ENCODE measurements at places on chromosomes 5 and 9. TPM values are rescaled to one million over a fixed set of nuclear protein-coding genes. Genes with fewer than 3 reads are reported as not detected.
A peak's percentile ranks its signal among the peaks of the same experiment; 100 is the strongest.

Gene PDLIM7
- polyA plus RNA-seq, result 174 TPM

Gene MCC
- 18.1 TPM for polyA plus RNA-seq

Gene FABP6
- not detected for polyA plus RNA-seq

Gene EIF4E1B
- polyA plus RNA-seq, result not detected

Gene ISCA1
- 34.2 TPM for polyA plus RNA-seq

Gene SLIT3
- not detected for polyA plus RNA-seq

Gene RELL2
- not detected for polyA plus RNA-seq

Gene FGD3
- 3.9 TPM for polyA plus RNA-seq

GRCh38 chr5:82365744-82366228, 87.6 kb upstream of the RPS23 start:
- no peak for DNase-seq

- DNase-seq, result no peak
Observed at GRCh38 chr9:33158843-33159776, 8.0 kb downstream of the B4GALT1 start.

DNA sequence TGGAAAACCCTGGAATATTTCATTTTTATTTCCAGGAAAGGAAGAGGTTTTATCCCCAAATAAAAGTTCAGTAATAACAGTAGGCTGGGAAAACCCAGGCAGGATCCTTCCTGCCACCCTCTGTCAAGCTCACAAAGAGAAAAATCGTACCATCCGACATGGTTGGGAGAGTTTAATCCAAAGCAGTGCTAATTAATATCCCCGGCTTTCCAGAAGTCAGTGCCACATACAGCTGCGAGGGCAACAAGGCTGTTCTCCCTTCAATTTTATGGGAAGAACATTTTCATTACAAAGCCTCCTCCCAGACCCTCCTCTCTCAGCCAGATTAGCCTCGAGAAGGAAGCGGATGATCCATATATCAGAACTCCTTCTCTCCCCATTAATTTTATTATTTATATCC, 95.5 kb downstream of the PAX5 start:
- no peak for DNase-seq

DNA sequence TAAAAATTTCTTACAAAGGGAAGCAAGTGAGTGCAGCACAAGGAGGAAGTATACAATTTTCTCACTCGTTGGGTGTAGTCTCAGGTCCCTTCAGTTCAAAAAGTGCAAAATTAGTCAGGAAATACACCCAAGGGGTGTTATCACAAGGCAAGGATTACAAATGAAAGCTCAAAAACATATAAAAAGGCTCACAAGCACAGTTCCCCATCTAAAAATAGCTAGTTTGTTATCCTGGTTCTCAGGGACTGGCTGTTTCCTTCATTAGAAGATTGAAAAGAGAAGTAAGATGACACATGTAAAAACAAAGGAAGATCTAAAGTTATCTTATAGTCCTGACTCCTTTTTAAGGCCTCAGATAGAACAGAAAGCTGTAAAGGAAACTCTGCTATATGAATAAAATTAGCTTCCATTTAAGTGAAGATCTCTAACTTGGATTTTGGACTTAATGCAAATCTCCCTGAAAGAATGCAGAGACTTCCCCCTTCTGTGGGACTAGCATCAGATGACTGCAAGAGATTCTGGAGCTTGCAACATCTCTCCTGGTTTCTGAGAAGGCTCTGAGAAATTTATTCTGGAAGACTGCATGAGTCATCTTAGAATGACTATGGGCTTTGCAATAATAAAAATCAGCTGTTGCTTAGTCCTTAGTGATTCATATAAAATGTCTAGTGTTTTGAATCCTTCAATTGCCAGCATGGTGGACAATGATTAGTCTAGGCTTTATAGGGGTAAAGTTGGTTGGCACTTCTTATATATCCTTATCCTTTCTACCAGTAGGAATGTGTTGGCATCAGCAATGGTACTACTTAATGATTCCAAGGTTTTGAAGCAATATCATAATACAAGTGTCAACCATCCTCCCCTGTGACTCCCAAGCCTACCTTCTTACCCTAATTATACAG, 25.4 kb downstream of the DAB2 start:
- no peak for DNase-seq

GRCh38 chr5:176590035-176590717, 19.8 kb downstream of the GPRIN1 start:
- DNase-seq, result no peak

DNA sequence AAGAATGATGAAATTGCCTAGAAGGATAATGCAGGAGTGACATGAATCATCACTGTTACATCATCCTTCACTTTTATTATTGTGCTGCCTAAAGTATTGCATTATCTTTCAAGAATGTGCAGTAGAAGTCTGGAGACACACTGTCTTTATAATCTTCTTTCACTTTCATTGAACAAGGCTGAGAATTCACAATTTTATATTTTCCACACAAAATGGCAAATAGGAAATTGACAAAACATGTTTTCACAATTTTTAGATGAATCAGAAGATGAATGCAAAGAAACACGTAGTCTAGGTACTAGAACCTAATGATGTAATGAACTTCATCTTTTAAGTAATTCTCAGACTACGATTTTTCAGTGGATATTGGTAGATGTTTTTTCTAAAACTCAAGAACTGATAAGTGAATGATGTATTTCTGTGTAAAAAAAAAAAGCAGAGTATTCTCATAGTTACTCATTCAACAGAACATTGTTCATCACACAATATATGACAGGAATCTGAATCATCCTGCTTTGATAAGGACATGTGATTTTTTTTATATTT, 131.5 kb upstream of the GRHPR start:
- DNase-seq, result no peak

DNA sequence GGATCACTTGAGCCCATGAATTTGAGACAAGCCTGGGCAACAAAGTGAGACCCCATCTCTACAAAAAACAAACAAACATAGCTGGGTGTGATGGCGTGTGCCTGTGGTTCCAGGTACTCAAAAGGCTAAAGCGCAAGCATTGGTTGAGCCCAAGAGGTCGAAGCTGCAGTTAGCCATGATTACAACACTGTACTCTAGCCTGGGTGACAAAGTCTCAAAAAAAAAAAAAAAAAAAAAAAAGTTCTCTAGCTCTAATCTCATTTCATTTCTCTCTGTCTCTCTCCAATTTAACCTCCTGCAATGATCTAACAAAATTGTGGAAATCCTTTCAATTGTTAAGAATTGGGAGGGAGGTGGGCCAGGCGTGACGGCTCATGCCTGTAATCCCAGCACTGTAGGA, 33.3 kb downstream of the LPAR1 start:
- no peak for DNase-seq

GRCh38 chr5:90161414-90161813, 248.1 kb downstream of the CETN3 start:
- DNase-seq, result no peak

DNA sequence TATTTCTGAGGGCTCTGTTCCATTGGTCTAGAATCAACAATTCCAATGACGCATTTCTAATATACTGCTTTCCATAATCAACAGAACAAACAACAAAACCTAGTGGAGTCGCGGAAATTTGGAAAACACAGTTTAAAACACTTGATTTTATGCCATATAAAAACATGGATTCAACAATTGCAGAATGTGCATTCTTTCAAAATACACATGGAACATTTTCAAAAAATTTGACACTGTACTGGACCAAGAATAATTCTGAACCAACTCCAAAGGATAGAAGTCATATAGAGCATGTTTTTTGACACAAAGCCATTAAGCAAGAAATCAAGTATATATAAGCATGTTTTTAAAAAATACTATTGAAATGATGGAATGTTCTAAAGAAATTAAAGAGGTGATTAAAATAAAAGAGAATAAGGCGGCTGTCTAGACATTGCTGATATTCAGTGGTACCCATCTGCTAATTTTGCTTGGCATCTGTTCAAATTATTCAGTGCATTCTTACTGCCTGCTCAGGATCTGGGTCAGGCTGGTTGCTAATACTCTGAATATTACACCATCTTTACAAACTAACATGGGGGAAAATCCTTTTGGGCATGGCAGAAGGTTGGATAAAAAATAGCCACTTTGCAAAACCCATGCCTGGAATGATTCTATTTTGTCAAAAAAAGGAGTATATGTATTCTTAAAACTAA, 221.3 kb downstream of the NPR3 start:
- no peak for DNase-seq

DNA sequence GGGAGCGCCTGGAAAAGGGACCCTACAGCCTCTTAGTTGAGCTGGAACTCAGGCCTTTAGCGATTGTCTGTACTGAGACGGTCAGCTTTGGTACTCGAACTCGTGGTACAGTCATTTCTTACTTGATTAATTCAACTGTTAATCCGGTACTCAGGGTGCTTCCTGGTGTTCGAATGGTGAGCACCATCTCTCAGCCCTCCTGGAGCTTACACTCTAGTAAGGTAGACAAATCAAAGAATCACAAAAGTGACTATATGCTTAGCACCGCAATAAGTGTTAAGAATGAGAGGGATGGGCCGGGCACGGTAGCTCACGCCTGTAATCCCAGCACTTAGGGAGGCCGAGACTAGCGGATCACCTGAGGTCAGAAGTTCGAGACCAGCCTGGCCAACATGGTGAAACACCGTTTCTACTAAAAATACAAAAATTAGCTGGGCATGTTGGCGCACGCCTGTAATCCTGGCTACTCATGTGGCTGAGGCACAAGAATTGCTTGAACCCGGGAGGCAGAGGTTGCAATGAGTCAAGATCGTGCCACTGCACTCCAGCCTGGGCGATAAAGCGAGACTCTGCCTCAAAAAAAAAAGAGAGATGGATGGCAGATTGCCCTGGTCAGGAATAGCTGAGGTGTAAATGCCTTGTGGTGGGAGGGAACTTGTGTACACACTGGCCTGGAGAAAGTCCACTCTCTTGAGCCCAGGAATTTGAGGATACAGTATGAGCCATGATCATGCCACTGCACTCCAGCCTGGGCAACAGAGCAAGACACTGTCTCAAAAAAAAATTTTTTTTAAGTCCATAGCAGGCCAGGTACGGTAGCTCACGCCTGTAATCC, 981 bp downstream of the TCOF1 start:
- no peak for DNase-seq

DNA sequence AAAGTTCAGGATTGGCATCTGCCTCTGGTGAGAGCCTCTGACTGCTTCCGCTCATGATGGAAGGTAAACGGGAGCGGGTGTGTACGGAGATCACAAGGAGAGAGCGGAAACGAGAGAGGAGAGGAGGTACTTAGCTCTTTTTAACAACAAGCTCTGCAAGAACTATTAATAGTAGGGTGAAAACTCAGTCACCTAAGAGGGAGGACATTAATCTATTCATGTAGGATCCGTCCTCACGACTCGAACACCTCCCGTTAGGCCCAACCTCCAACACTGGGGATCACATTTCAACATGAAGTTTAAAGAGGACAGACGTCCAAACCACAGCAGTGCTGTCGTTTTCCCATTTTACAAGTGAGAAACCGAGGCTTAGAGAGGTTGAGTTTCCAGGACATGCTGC, 173.7 kb downstream of the SLC28A3 start:
- no peak for DNase-seq

GRCh38 chr9:110947491-110948044, 90.7 kb downstream of the LPAR1 start:
- DNase-seq, result no peak

- no peak for DNase-seq
Observed at GRCh38 chr5:124148574-124148973, 597.9 kb downstream of the ZNF608 start.

DNA sequence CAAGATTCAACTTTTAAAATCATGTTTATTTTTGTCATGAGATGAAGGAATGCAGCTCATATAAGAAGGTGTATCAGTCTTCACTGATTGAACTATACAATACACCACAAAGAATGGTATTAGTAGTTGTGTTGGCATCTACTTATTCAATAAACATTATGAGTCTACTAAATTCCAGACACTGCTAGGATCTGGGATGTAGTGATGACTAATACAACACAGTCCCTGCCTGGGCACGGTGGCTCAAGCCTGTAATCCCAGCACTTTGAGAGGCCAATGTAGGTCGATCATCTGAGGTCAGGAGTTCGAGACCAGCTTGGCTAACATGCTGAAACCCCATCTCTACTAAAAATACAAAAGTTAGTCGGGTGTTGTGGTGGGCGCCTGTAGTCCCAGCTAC, 171.4 kb upstream of the NFIB start:
- DNase-seq, result no peak

GRCh38 chr9:103355000-103355399, 359.9 kb downstream of the CYLC2 start:
- no peak for DNase-seq

GRCh38 chr9:70672161-70672649, 257.7 kb upstream of the KLF9 start:
- peak; percentile 17 for DNase-seq

DNA sequence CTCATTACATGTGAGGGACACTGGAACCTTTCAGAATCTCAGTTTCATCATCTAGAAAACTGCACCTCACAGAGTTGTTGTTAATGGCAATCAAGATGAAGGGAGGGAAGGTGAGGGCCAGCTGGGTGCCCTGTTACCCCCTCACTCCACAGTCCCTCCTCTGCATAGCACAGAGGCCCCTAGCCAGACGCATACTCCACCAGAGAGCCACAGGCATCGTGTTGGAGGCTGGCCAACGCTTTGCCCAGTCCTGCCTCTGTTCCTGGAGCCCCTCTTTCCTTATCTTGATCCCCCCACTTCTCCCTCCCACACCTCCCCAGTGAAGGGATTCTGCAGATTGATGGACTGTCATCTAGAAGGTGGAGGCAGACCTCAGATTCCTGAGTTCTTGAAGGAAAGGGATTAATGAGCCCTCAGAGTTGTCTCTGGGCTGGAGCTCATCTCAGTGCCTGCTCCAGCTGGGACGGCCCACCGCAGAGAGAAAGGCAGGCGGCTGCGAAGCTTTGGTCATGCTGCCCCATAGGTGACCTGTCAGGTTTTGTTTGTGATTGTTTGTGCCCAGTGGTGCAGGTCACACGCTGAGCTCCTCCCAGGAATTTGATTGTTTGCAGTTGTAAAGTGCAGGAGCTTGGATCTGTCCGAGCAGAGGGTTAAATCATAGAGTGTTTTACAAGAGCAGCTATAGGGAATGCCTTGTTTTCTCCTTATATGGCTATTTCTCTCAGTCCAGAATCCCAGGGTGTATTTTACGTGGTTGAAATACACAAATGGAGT, 487.3 kb downstream of the CCDC171 start:
- no peak for DNase-seq

- no peak for DNase-seq
Observed at GRCh38 chr5:179906795-179907555, 722 bp downstream of the TBC1D9B start.

DNA sequence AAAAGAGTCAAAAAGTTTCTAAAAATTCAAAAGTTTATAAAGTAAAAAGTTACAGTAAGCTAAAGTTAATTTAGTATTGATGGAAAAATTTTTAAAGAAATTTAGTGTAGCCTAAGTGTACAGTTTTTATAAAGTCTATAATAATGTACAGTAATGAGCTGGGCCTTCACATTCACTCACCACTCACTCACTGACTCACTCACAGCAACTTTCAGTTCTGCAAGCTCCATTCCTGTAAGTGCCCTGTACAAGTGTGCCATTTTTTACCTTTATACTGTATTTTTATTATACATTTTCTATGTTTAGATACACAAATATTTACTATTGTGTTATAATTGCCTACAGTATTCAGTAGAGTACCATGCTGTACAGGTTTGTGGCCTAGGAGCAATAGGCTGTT, 239.5 kb upstream of the MAP3K1 start:
- DNase-seq, result no peak
